Hepatocyte (in vitro differentiated cells): ENCODE measurements at places on chromosomes 1 and 21.

GRCh38 chr1:74363220-74363619 is 128.0 kb downstream of the TNNI3K start:
- DNase-seq, result peak; percentile 7

DNA sequence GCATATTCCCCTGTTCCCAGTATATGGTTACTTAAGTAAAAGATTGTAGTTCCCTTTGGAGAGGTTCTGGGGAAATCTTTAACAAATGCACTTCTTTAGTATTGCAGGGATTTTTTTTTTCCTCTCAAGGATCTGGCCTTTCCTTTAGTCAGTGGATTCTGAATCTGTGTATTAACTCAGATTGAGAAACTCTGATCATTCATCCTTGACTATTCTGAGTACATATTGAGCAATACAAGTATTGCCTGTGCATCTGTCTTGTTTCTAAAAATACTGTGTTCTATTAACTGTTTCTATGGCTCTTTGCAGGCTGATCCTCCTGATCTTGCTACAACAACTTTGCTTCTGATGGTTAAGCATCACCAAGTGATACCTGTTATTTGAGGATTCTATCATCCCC is 67.8 kb upstream of the FGGY start:
- no peak for DNase-seq

DNA sequence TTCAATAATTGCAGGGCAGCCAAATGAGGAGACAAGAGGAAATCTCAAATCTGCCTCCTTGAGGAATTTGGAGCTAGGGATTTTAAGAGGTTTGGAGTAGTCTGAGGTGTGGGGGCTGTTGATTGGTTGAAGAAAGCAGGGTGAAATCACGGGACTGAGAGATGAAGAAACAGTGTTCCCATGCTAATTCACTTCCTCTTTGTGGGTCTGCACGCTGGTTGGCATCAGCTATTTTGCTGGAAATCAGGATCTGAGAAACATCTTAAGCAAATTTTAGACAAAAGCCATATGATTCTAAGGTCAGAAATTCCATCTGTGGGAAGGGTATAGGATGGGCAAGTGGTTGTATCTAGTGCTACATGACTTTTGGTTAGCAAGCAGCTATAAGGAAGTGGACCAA is 107.1 kb upstream of the PAXBP1 start:
- DNase-seq, result no peak

DNA sequence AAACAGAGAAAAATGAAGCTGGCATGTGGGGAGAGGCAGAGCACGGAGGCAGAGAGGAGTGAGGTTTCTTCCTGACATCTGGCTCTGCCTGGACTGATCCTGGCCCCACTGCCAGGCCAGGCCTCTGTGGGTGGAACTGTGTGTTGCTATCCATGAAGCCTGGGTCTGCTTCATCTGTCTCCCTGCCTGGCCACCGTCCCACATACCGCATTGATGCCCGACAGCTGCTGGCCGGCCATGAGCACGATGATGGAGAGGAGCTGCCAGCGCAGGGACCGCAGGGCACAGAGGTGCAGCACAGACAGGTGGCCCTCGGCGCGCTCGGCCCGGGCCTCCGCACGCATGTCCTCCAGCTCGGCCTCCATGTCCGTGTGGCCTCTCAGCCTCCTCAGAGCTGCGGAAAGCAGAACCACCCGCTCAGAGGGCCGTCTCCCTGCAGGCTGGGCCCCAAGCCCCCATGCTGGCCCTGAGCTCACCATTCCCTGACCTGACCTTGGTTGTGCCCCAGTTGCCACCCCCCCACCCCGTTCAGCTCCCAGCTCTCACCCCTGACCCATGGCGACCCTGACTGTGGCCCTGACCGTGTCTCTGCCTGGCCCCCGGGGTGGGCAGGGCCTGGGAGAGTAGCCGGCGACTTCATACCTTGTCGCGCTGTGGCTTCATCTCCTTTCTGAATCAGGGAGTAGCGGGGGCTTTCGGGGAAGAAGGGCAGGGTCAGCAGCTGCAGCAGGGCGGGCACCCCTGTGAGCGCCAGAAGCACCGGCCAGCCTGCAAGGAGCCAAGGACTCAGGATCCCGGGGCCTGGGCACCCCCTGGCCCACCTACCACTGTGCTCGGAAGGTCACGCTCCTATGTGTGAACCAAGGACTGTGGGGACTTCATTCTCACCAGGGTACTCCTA is 11.5 kb downstream of the SLC2A7 start:
- DNase-seq, result no peak

- no peak for DNase-seq
Measured at GRCh38 chr1:61441723-61442262, 283.1 kb downstream of the TM2D1 start.
